ENCODE measurements at places on chromosomes 5 and 9. TPM values are rescaled to one million over a fixed set of nuclear protein-coding genes. Genes with fewer than 3 reads are reported as not detected.

DNA sequence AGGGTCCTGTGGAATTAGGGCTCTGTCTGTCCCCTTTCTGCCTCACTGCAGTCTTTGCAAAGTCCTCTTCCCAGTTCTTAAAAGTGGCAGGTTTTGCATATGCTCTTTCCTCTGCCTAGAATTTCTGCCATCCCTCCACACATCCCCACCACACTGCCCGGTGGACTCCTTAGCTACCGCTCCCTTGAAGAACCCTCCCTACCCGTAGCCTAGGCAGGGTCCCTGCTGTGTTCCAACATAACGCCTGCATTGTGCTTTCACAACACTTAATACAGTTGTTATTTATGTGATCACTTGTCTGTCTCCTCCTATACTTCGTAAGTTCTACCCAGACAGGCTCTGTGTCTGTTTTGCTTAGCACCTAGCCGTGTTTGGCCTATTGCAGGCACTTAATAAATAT lies 142.5 kb upstream of the DMRT1 start:
- no peak for DNase-seq

GRCh38 chr5:150120062-150120441 lies 33.7 kb upstream of the CSF1R start:
- no peak for DNase-seq

DNA sequence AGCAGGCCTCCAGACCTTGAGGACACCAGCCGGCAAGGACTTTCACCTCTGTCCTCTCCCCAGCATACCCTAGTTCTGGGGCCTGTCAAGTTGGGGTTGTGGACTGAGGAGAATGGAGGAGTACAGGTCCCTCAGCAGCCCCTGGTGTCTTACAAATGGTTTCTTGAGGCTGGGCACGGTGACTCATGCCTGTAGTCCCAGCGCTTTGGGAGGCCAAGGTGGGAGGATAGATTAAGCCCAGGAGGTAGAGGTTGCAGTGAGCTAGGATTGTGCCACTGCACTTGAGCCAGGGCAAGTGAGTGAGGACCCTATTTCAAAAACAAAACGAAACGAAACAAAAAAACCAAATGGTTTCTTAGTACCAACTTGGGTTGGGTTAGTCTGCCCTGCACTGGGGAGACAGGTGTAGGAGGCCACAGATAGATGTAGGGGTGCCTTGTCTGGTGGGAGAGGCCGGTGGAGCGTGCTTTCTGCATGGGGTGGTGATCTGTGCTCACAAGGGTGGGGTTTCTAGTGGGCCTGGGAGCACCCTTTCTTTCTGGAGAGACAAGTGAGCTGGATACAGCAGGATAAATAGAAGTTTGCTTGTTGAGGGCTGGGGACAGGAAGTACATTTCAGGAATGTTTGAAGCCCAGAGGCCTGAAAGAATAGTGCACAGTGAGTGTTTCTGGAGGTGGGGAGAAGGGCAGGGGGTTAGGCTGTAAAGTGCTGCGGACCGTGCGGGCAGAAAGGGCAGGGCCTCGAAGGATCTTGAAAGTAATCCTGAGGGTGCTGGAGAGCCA lies 37.7 kb upstream of the PSD2 start:
- no peak for DNase-seq

DNA sequence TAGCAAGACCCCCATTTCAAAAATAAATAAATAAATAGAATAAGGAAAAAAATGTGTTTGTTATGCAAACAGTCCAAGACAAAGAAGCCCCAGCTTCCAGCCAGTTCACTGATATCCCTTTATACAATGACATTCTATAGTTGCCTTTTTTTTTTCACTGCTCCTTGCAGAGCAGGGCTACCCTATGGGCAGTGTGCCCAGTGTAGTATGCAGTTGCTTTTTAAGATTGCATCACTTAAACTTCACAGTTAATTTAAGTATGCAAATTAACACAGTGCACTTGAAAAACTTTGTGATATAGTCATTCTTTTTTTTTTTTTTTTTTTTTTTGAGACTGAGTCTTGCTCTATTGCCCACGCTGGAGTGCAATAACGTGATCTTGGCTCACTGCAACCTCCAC lies 40.8 kb upstream of the ARRDC3 start:
- no peak for DNase-seq

GRCh38 chr5:89444088-89444487 lies 561.1 kb upstream of the MEF2C start:
- DNase-seq, result no peak

DNA sequence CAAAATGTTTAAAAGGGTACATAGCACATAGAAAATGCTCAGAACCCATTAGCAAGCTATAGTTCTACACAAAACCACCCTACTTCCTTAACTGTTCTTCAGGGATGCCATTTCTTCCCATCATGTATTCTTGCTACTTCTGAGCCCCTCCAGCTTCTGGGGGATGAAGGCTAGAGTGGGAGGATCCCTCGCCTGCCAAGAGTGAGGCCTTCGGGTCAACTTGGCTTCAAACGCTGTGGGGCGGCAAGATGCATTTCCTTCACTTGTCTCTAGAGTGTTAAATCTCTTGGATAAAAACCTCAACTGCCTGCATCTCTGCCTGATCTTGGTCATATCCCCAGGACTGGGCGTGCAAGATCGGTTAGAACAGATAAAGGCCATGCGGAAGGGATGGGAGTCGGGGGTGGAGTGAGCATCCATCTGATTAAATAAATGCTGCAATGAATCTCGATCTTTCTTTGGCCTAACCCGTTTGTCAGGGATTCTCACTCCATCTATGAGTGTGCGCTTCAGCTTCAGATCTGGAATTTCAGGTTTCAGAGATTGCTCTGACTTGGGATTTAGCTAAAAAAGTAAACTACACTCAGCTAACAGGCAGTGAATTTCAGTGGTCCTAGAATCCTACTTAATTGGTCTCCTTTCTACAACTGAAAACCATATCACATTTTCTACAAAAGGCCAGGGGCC lies 118.0 kb upstream of the PANK3 start:
- no peak for DNase-seq

- no peak for DNase-seq
These were observed 148.2 kb downstream of the PAM start for GRCh38 chr5:102903074-102903871.

DNA sequence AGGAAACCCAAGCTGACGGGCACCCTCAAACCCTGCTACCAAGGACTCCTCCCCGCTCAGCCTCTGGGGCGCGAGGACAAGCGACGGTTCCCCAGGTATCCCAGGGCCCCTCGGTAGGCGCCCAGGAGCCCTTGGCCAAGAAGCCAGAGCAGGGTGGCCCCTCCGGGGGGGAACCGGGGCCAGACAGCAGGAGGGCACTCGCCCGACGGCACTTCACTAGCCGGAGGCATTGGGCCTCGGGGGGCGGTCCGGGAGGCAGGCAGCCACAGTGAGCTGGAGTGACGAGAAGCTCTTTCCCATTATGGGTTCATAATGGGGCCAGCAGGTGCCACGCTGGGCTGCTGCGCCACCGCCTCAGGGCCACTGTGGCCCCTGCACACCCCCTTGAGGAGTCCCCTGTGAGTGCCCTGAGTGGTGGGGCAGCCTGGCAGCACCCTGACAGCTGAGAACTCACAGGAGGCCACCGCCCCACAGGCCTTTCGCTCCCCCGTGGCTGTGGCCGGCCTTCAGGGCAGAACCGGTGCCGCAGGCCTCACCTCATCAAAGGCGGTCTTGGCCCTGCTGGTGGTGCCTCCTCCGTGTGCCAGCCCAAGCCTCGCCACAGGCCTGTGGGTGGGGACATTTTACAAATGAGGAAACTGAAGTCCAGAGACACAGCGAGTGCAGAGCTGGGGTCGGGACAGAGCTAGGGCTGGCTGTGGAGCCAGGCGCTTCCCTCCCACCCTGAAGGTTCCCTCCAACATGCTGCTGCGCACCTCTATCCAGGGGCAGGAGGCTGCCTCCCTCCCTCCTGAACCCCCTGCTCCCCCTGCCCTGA lies 68.7 kb downstream of the PSMB7 start:
- no peak for DNase-seq

DNA sequence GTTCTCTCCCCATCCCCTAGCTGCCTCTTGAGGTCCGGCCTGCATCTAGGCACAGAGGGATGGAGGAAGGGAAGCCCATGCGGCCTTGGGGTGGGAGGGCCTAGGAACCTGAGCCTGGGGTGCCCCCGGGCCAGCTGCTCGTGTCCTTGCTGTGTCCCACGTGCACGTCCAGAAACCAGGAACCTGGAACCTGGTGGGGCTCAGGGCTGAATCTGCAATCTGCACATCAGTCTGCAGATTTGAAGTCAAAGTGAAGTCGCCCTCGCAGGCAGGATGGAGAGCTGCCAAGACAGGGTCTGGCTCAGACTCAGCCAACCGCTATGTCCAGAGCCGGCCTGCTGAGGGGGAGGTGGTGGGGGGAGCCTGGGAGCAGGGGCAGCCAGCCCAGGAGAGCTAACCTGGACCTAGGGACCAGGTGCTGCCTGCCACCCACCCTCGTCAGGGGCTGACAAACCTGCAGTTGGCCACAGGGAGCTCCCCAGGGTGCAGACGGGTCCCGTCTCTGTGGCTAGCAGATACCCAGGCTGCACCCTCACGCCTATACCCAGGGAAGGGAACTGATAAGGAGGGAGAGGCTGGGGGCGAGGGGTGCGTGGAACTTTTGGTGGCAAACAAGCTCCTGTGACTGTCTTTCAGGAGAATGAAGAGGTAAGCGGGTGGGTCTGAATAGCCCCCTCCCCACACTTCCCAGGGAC lies 103.5 kb upstream of the SIMC1 start:
- no peak for DNase-seq

Gene IL7R
- polyA plus RNA-seq, result 1.3 TPM

Gene TICAM2
- polyA plus RNA-seq, result 5.3 TPM

Gene PGM5
- 41.9 TPM for polyA plus RNA-seq

Gene ARSI
- polyA plus RNA-seq, result 2.3 TPM

Gene HRH2
- 2.5 TPM for polyA plus RNA-seq

All from right renal pelvis (tissue), 4 donors.